Activated CD8-positive, alpha-beta T cell treated with anti-CD3 and anti-CD28 coated beads for 36 hours (primary cell): ENCODE measurements at places on chromosomes 2 and 18.

GRCh38 chr18:37314534-37314933 lies 251.1 kb downstream of the CELF4 start:
- no peak for DNase-seq

GRCh38 chr2:165634855-165635254 lies 159.2 kb downstream of the GALNT3 start:
- DNase-seq, result no peak

DNA sequence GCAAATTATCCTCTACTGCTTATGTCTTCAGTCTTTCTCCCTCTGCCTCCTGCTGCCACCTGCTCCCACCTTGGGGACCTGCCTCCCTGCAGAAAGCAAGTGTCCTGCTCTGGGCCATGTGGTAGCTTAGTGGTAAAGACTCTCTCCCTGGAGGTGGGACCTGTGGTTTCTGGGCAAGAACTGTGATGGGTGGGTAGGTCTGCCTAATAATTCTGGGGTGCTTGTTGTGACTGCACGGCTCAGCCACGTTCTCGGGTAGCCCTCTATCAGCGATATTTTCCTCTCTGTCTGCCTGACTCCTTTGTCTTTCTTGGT lies 16.4 kb upstream of the CD28 start:
- DNase-seq, result no peak

DNA sequence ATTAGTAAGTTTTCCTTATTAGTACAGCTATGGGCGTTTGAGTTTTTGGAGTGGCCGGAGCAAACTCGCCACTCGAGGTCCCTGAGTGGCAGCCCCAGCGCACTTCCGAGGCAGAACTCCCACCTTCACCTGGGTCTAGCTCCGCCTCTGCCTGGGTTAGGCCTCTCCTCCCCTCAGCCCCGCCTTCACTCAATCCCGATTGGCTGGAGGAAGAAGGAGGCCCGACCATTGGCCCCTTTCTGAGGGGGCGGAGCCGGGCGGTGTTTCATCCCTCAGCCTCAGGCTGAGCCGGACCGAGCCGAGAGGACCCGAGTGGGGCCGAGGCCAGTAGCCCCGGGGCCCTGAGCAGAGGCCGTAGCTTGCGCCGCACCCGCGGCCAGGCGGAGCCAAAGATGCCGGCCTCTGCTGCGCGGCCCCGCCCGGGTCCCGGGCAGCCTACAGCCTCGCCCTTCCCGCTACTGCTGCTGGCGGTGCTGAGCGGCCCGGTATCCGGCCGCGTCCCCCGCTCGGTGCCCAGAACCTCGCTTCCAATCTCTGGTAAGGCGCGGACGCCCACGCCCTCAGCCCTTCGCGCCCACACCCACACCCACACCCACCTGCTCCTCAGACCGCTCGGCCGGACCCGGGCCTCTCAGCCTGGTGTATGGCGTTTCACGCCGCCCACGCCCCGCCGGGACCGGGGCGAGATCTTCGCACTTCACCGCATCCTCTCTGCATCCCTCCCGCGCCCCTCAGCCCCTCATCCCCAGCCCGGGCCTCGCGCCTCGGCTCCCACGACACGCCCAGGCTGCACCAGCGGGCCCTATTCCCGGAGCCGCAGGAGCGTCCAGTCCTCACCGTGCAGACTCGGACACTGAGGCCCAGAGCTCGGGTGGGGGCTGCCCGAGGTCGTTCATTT lies at the start of gene SEMA4F:
Gene SEMA4F, plus strand, starts transcription at position 263 of the 898 bp plus-strand sequence. Its CDS starts 130 bp downstream, at position 393.
- DNase-seq, result peak; percentile 96

DNA sequence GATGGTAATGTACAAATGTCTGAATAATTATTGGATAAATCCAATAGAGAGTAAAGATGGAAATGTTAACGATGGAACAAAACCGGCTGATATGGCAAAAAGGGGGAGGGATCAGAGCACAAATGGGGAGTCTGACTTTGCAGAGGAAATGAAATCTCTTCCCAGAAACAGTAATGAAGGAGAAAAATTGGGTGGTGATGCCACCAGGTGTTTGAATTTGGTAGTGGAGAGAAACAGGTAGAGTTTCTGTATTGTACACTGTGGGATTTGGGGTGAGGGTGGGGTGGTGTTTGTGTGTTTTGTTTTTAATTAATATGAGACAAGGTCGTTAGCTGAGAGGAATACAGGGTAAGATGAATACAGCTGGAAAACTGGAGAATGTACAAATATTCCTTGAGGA lies 20.4 kb upstream of the XDH start:
- no peak for DNase-seq

GRCh38 chr18:69874058-69874457 lies 73.6 kb downstream of the CD226 start:
- DNase-seq, result no peak

- peak; percentile 58 for DNase-seq
Observed at GRCh38 chr18:23228102-23229061, 93.1 kb downstream of the CABLES1 start.
